ENCODE measurements at places on chromosomes 11 and 22.

DNA sequence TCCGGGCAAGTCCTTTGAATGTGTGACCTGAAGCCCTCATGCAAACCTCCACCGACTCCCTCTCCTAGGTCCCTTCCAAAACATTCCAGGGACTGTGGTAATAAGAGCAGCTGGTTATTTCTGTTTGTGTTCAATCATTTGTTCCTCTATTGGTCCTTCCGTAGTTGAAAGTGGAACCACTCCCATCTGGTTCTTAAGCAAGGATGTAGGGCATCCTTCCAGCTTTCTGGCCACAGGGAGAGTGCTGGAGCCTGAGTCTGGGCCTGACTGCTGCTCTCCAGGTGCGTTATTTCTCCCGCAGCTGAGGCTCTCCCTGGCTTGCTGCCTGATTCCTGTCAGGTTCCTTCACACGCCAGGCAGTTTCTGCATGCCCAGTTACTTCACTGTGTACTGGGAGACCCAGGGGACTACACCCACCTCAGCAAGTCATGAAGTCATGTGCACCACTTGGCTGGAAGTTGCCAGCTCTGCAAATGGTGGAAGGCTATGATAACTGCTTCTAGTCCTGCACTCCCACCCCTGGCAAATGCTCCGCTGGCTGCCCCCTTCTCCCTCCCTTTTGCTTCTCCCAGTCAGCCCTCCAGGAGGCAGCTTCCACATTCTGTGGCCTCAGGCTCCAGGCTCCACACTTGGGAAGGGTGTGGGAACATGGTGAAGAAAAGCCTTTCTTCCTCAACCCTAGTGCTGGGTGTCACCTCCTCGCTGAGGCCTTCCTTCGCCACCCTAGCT is 4.0 kb upstream of the ALX4 start:
- DNase-seq: no peak

- DNase-seq: no peak
Observed at GRCh38 chr11:68932933-68933577, 29.4 kb downstream of the IGHMBP2 start.

DNA sequence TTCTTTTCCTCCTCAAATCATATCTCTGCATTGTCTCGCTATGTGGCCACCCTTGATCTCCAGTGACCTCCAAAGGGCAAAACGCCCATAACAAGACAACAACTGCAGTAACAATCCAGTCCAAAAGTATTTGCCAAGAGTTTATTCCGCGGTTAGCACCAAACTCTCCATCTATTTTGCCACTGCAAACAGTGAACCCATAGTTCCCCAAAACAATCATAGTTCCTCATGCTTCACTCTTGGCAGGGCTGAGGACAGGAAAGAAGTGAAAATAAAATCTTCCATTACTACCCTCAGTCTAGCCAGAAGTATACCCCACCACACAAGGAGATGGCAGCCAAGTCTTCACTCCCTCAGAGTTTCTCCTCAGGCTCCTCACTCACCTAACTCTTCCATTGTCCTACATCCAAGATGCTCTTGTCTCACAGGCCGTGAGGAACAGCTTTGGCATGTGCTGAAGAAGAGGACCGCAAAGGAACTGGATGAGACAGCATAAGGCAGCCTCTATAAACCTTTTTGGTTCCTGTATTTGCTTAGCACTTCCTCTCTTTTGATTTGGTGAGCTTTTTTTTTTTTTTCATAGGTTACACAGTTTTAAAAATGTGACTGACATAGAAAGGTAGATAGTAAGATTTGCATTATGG is at the start of gene LPXN:
LPXN (minus strand) TSS at position 480 of the 644 bp plus-strand sequence; CDS start at position 396, 84 bp downstream.
- peak; percentile 81 for DNase-seq

DNA sequence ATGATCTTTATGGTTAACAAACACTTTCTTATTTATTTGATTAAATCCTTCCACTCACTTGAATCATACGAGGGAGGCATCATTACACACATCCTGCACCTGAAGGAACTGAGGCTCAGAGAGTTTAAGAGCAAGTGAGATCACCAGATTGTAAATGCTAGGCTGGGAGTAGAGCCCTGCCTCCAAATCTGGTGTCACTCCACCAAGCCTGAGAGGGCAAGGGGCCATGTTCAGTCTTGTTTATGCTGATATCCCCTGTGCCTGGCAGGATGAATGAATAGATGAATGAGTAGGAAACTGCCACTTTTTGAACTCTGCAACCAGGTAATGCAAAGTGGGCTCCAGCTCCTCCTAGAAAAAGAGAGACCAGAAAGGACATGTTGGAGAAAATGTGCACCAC is 59.1 kb downstream of the RASSF10 start:
- DNase-seq: no peak

DNA sequence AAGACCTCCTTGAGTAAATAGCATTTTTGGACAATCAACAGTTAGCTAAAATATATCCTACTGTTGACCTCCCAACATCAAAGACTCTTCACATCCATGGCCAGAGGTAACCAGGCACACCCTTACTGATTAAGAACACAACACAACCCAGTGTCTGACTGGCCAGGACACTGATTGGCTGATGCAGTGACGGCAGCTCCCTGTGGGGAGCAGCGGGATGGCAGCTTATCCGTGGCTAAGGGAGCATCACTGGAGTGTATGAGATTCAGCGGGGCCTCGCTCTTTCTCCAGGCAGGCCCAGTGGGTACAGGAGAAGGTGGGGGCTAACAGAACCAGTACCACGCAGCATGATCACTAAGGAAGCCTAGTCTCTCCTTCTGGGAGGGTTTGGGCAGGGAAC is 10.3 kb upstream of the IL2RB start:
- no peak for DNase-seq

DNA sequence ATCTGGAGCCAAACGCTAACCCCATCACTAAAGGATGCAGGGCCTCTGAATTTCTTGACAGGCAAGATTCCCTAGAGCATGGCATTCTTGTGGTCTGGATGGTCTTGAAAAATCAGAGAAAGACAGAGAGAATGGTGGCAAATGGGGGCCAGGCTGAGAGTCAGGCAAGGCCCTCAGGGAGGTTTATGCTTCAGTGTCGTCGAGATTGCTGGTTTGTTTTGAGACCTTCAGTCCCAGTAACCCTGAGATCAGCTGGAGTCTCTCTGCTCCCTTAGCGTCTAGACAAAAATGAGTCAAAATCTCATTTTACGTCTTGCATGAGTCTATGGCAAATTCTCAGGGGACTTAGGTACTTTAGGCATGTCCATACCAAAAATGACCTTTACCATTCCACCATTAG is 539.3 kb downstream of the SOX6 start:
- DNase-seq: no peak

DNA sequence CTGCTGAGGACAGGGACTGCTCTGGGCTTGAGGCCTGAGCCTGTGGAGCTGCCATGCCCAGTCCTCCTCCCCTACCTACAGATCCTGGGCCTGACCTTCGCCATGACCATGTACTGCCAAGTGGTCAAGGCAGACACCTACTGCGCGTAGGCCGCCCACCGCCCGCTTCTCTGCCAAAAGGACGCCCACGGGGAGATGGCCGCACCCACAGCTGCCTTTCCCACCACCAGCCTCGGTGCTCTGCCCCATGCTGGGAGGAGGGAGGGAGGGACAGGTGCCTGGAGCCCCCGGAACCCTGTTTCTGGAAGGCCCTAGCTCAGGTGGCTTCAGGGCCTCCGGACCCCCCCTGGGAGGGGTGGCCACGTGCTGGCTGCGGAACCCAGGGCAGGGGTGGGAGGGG is 23.8 kb downstream of the TSPAN4 start:
- DNase-seq: no peak

GRCh38 chr22:42661985-42662831 is 13.0 kb upstream of the CYB5R3 start:
- peak; percentile 56 for DNase-seq

DNA sequence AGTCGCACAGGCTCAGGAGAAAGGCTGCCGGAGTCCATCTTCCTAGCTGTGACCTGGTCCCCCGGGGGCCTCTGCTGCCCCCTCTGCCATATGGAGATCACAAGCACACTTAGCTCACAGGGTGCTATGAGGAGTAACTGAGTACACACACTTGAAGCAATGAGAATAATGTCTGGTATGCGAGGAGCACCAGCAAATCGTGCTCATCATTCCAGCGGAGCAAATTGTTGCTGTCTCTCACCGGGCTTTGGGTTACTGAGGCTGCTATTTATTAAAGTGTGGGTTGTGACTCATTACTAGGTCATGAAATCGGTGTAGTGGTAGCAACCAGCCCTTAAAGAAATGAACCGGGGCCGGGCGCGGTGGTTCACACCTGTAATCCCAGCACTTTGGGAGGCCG is 48.1 kb upstream of the EIF3D start:
- DNase-seq: no peak

GRCh38 chr11:443542-444199 is 1.9 kb upstream of the ANO9 start:
- DNase-seq: peak; percentile 3

DNA sequence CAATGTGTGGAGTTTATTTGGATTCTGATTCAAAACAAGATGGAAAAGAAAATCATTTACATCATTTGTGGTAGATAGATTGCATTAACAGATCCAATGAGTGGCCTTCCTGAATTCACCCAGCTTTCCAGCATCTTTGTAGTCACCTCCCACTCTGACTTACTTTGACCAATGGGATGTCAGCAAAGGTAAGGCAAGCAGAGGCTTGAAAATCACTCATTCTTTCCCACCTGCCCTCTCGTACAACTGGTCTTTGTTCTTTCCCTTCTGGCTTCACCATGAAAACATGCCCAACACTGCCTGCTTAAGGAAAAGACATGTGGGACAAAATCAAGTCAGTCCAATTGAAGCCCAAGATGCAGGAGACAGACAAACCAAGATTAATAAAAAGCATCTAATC is 202.1 kb downstream of the TTC28 start:
- no peak for DNase-seq

Measured in inflammatory macrophage treated with lipopolysaccharide for 1 hour (primary cell).